ENCODE measurements at places on chromosomes 16 and 17.

DNA sequence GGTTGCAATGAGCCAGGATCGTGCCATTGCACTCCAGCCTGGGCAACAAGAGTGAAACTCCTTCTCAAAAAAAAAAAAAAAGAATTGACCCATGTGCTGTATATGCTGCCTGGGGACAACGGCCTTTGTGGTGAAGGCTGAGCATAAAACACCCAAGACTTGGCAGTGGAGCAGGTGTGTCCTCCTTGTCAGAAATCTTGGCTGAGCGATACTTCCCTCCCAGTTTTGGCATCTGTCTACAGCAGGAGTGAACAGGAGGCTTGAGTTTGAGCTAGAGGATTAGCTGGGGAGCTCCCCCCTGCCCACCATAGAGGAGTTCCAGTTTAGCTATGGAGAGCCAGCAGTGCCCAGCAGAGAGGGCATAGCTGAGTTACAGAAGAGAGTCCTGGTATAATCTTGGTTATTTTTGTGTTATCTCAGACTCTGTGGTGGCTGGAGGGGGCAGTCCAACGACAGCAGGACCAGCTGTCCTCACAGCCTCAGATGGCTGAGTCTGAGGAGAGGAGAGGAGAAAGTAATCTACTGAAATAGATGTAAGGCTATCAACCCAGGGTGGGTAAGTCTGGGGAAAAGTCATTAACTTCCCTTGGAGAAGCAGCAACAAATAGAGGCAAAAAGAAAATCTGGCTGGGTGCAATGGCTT lies 18.4 kb downstream of the SP2 start:
- no peak for ATAC-seq

GRCh38 chr17:44979426-44979995 lies 11.4 kb upstream of the C1QL1 start:
- no peak for ATAC-seq

DNA sequence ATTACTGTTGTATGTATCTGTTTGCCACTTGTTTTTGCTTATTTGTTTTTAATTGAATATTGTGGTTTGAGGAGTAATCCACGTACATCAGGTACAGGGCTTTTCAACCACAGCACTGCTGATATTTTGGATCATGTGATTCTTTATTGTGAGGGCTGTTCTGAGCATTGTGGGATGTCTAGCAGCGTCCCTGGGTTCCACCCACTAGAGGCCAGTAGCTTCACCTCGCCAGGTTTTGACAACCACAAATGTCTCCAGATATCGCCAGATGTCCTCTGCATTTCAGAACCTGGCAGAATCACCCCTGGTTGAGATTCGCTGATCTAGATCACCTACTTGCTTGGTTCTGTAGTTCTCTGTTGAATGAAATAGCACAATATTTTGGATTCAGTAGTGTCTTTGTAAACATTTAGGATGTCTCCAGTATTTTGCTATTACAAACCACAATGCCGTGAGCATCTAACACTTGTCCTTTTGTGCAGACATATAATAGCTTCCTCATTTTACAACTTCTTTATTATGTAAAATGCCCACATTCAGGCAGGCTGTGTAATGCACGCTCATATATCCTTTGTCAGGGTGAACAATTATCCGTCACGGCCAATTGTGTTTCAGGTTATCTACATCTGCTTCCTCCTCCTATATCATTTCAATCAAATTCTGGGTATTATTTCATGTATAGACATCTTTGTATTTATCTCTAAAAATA lies 380.3 kb downstream of the SNX29 start:
- no peak for ATAC-seq

DNA sequence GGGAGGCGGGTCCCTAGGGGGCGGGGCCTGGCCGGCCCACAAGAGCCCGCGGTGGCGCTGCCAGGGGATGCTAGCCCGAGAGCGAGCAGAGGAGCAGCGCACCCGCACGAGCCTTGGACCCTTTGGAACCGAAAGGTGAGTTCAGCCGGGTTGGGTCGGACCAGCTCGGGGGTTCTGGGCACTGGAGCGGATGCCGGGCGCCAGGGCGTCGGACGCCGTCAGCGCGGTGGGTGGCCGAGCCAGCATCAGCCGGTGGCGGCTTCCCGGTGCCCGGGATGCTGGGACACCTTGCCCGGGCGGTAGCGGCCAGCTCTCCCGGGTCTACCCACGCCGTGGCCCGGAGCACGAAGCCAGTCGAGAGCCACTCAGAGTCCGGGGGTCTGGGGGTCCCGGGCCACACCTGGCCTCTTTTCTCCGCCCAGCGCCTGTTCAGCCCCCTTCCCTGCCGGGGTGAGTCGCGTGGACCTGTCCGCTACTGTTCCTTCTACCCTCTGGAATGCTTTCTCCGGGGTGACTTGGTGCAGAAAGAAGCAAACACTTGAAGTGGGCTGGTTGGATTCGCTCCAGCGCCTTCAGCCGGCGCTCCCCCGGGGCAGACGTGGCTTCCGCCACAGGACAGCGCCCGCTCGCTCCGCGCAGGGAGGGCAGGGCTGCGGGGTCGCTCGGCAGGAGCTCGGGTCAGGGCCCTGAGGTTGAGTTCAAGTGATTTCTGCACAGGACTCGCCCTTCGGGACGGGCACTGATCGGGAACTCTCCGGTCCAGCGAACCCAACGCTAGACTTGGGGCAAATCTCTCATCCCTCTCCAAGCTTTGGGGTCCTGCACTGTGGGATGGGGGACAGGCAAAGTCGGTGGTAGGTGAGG lies at the start of gene SCNN1G:
Gene SCNN1G (plus strand): TSS at position 67 of the 864 bp plus-strand sequence. CDS start 3,527 bp downstream, outside the sequence.
- ATAC-seq = peak; percentile 20

GRCh38 chr16:57409870-57410587 lies 5.5 kb downstream of the CCL17 start:
- no peak for ATAC-seq

DNA sequence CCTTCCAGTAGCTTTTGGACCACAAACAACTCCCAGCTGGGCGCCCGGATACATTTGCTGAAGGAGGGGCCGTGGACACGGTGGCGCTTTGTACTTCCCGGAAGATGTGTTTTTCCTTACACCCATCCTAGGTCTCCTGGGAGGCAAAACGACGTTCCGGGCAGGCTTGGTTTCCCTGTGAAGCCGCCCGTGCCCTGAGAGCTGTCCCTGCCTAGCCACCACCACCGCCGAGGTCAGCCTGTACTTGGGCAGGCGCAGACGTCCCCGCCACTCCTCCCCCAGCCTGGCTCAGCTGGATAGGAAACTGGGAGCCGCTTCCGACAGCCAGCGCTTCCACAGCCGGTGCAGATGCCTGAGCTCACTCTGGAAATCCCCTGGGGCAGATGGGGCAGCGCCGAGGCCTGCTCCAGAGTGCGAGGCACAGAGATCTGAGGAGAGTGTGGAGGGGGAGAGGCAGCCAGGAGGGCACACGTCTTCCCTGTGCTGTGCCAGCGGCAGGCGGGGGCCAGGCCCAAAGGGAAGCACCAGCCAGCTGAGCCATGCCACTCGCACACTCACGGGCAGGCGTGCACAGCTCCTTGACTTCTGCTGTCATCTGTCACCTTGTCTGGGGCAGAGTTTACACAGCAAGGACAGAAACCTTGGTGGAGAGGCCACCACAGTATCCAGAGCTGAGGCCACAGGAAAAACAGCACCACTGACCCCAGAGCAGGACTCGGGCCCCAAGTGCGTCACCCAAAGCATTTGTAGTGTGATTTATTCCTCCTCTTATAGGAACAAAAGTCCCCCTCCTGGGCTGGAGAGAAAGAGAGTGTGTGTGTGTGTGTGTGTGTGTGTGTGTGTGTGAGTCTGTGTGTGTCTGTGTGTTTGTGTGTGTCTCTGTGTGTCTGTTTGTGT lies 3.0 kb downstream of the RHBDF2 start:
- no peak for ATAC-seq

DNA sequence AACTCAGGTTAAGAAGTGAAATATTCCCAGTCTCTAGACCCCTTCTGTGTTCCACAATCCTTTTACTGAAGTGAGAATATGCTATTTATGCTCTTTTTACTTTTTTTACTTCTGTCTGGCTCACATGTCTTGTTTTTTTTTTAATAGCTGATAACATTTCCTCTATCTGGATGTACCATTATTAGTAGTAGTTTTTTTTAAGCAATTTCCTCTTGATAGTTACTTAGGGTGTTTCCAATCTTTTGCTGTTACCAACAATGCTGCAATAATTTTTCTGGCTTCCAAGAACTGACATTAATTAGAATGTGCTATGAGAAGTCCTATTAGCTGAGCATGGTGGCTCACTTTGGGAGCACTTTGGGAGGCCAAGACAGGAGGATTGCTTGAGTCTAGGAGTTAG lies 32.0 kb downstream of the KSR1 start:
- no peak for ATAC-seq

DNA sequence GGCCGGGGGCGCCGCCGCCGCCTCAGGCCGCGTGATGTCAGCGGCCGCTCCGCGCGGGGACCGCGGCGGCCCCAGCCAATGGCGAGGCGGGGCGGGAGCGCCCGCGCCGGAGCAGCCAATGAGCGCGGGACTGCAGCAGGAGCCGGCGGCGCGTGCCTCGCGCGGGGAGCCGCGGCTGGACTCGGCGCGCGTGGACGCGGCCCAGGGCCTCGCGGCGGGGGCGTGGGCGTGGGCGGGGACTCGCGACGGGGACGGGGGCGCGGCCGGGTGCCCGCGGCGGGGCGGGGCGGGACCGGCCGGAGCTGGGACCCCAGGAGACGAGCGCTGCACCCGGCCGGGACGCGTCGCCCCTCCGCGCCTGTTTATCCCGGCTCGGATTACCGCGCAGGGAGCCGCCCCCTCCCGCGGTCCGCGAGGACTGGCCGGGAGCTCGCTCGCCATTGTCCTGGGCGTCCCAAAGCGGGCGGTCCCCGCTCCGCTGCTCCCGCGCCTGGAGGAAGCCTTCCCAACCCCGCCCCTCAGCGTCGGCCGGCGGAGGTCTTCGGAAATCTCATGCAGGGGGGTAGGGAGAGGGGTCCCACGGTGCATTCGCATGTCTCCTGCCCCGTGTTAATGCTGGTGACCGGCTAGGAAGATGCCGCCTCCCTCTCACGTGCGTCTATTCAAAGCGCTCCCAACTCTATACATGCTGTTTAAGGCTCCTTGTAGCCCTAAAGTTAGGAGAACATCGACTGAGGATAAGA lies at the start of gene RNF157:
Gene RNF157 (minus strand): TSS at position 33 of the 743 bp plus-strand sequence. CDS start 253 bp downstream, outside the sequence.
- ATAC-seq = peak; percentile 95

- ATAC-seq = no peak
These were observed 8.8 kb downstream of the RPL19 start for GRCh38 chr17:39208893-39209292.

- ATAC-seq = no peak
These were observed 9.7 kb upstream of the BAHCC1 start for GRCh38 chr17:81385320-81386111.

Measured in activated T-helper 17 cell treated with anti-CD3 and anti-CD28 coated beads, Interleukin-2, amount 50 U/mL, for 72 hours (primary cell).